ENCODE measurements at places on chromosomes 12 and 14.

GRCh38 chr12:63792338-63792737, 12.6 kb downstream of the RXYLT1 start:
- no peaks in the 10 kb centered on the region for H3K4me1 ChIP-seq
- no peak for DNase-seq
- no peak overlapping the region for H3K27ac ChIP-seq
- no peaks in the 10 kb centered on the region for H3K36me3 ChIP-seq

DNA sequence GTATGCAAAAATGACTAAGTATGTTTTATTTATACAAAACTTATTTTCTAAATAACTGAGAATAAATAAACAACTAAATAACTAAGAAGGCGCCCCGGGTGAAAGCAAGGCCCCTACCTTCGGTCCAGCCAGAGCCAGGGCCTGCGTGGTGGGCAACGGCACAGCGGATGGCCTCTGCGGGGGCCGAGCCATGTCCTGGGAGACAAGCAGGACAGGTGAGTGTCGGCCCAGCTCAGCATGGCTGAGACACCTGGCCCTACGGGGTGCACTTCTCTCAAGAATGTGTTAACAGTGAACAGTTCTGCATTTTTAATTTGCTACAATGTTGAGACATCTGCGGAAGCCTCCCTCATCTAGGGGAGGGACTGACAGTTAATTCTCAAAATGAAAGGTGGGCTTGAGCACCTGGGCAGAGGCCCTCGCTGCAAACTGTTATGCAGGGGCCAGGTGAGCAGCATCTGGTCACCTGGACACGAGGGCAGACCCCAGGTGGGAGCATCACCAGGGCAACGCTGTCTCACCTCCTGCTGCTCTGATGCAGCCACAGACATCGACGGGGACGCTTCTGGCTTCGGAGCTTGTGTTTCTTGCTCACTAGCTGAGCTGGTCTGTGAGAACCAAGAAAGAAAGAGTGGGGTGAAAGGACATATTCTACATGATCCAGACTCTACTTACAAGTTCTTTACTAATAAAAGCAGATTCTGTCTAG, 31.8 kb downstream of the AMN start:
- H3K27me3 ChIP-seq, result no peaks in the 10 kb centered on the region
- H3K27ac ChIP-seq, result no peak overlapping the region
- H3K36me3 ChIP-seq, result peaks cover 59% of the 10 kb centered on the region
- no peak overlapping the region for H3K4me3 ChIP-seq

DNA sequence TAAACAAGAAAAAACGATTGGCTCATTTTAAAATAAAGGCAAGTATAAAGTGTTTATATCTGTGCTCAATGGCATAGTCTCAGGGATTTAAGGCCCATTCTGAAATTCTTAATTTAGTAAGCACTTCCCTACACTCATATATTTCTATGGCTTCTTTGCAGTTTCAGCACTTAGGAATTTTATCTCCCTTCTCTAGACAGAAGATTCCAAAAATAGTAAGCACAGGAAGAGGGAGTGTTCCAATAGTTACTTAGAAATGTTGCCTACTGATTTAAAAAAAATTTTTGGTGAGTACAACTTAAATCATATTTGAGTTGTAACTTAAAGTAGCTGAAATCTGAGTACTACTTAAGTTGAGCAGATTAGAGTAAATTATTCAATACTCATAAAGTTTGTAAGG, 19.8 kb downstream of the INSM2 start:
- DNase-seq, result no peak
- H3K27ac ChIP-seq, result no peak overlapping the region
- no peak overlapping the region for H3K4me3 ChIP-seq
- H3K4me1 ChIP-seq, result no peaks in the 10 kb centered on the region
- H3K36me3 ChIP-seq, result no peaks in the 10 kb centered on the region
- no peaks in the 10 kb centered on the region for H3K27me3 ChIP-seq

DNA sequence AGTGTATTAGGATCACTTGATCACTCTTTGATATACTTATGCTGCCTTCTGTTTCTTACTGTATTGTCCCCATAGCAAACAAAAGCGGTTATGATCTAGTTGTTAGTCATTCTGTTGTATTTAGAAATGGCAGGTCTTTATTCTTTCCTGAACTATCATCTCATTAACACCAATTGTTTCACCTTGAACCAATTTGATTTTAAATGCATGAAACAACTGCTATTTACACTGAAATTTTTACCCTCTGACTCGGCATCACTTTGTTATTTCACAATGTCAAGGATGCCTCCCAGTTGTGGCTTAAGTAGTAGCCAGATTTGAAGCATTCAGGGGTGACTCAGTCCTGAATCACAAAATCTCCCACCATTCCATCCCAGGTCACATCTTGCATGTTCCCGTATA, 303.5 kb downstream of the EGLN3 start:
- DNase-seq, result no peak
- no peaks in the 10 kb centered on the region for H3K27me3 ChIP-seq
- no peak overlapping the region for H3K4me3 ChIP-seq

DNA sequence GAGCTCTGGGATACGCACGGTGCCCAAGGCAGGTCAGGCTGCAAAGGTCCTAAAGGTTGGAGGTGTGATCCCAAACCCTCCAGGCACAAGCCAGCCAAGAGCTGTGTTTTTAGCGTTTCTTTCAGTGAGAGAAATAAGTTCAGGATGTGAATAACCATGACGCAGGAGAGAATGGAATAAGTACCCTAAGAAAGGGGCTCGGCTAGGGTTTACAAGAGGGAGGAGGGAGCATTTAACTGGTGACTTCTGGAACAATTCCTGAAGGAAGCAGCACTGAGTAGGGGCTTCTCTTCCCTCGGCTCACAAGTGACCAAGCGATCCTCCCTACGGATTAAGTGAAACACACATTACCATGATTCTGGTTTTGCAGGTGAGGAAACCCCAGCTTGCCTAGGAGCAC, 29.4 kb downstream of the SSH1 start:
- no peak overlapping the region for H3K4me3 ChIP-seq
- no peaks in the 10 kb centered on the region for H3K36me3 ChIP-seq
- H3K27me3 ChIP-seq, result no peaks in the 10 kb centered on the region
- H3K27ac ChIP-seq, result no peak overlapping the region
- H3K4me1 ChIP-seq, result peaks cover 5% of the 10 kb centered on the region
- no peak for DNase-seq
